ENCODE measurements at places on chromosomes 16 and 17.

DNA sequence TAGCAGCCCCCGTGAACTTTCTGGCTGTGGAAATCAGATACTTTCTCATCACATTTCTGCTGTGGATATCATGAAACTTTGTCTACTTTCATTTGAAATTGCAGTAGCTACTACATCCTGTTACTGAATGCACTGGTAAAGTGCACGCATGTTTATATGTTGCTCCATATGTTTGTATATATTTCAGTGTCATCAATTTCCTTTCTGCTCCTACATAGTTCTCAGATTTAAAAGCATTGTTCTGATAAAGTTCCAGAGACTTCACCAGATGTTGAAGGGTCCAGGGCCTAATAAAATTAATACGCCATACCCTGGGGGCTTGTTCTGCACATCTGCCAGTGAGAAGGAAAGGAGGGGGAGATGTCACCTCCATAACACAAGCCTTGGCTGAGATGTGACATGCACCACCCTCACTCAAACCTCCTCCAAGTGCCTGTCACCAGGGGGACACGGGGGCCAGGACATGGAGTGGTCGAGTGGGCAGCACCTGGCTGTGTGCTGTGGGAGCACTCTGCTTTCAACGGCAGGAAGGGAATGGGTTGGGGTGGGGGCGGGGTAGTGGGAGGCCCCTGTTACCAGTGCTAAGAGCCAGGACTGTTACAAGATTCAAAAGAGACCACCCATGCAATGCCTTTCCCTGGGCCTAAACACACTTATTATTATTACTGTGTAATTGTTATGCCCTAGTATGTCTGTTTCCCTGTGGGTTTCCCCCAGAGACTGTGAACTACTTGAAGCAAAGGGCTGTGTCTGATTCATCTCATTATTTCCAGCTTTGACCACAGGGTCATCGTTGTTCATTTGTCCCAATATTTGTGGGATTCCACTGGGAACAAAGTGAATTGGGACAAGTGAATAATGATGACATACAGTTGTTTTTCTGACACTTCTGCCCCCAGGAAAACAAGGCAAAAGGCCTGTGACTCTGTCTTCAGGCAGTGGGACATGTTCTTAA lies 193.4 kb downstream of the FOXL1 start:
- DNase-seq: peak; percentile 34

DNA sequence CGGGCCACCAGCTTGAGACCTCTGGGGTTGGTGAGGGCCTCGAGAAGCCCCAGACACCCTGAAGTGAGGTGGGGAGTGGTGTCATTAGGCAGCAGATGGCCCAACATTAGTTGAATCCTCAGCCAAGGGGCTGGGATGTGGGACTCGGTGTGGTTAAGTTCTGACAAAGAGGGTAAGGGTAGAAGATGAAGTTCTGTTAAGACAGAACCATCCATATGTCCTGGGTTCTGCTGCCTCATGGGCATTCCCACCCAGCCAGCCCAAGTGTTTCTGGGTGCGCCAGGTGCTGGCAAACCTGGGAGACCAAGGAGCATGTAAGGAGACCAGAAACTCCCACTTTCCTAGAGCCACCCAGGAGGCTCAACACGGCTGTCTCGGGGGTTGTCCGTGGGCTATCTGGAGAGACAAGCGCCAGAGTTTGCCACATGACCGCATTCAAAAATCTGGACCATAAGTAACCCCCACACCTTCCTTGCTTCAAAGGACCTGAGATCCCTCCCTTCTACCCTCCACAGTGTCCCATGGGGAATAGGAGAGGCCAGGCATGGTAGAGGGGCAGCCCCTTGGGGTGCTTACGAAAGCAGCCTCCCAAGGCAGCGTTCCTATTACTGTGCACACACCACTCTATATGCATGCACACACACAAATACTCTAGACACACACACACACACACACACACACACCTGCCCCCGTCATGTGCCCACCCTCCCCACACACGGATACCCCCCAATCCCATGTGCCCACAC lies 128.7 kb downstream of the C16orf78 start:
- no peak for DNase-seq

GRCh38 chr16:64870859-64871258 lies 251.0 kb downstream of the CDH11 start:
- DNase-seq: no peak

GRCh38 chr16:57976331-57976796 lies 5.4 kb upstream of the CNGB1 start:
- DNase-seq: peak; percentile 30

GRCh38 chr17:47967607-47968252 lies 3.2 kb upstream of the CDK5RAP3 start:
- peak; percentile 66 for DNase-seq

GRCh38 chr17:61136296-61136695 lies 263.3 kb upstream of the TBX2 start:
- no peak for DNase-seq

DNA sequence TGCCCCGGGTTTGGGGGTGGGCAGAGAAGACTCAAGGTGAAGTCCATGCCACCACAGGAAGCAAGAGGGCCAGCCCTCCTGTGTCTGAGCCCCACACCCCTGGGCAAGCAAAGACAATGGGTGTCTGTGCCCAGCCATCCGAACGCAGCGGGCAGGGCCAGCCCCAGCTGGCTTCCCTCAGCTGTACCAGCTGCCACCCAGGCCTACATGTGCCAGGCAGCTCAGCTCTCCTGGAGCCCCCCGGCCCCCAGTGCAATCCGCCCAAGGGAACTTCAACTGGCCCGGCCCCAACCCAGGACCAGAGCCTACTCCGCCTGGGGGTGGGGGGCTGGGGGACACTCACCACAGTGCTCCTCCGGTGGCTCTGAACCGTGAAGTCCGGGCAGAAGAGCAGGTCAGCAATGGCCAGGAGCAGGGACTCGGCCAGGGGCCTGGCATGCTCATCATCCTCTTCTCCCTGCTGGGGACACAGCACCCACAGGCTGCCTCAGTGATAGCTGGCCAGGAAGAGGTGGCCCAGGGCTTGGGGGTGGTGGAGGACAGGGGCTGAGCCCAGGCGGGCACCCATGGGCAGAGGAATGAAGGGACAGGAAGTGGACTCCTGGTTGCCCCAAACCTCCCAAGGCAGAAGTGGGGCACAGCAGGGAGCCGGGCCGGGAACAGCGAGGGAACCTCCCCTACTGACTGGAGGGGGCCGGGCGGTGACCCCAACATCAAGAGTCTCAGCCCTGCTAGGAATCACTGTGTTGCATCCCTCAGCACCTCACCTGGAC lies 9.8 kb downstream of the HID1 start:
- DNase-seq: no peak

GRCh38 chr17:16255481-16255921 lies 38.5 kb downstream of the PIGL start:
- peak; percentile 56 for DNase-seq

GRCh38 chr16:4544473-4544872 lies 5.9 kb upstream of the CDIP1 start:
- no peak for DNase-seq

GRCh38 chr17:62995377-62995885 lies 29.4 kb downstream of the TANC2 start:
- peak; percentile 17 for DNase-seq

DNA sequence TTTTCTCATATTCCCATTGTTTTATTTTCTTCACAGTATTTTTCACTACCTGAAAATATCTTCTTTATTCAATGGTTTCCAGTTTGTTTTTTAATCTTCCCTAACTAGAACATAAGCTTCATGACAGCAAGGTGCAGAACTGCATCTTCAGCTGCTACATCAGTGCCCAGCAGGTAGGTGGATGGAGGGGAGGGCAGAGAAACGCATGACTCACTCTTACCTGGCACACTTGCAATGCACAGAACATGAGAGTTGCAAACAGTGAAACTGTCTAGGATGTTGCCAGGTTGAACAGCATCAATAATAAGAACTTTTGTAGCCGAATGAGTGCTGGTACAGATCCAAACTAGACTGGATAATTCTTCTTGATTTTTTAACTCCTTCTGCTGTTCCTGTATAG lies 127.1 kb downstream of the SPAG9 start:
- DNase-seq: no peak

GRCh38 chr16:1331712-1332617 lies 1.5 kb upstream of the BAIAP3 start:
- DNase-seq: peak; percentile 32

GRCh38 chr16:1532081-1532760 lies 1.2 kb upstream of the TMEM204 start:
- peak; percentile 50 for DNase-seq

GRCh38 chr16:21326459-21326858 lies 48.4 kb upstream of the CRYM start:
- no peak for DNase-seq

GRCh38 chr16:15834502-15834901 lies 22.3 kb downstream of the MYH11 start:
- DNase-seq: no peak

DNA sequence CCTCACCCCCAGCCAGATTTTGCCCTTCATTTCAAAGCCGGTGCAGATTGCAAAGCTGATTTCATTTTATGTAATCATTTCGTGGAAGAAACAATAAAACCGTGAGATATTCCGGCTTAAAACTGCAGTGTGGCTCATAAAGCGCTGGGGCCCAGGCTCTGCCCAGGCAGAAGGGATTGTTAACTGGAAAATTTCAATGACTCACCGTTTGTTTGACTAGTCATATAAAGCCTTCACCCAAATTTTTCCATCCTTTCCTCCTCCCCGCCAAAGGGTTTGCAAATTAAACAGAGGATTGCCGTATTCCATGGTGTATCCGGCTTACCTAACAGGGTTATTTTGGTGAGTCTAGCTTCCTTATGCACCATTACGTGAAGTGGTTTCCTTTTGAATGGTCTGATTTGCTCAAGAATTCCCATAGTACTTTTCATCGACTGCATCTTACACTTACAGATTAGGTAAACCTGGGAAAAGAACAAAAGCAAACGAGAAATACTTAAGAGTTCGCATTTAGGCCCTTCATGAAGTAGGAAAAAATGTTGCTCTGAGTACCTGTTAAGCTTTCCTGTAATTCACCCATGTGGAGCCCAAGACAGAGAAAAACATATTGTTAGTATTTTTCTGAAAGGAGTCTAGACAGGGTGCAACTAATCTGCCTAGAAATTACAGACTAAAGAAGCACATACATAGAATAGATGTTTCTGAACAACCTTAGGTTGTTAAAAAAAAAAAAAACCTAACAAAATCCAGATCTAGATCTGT lies 949 bp upstream of the GSPT1 start:
- peak; percentile 60 for DNase-seq

DNA sequence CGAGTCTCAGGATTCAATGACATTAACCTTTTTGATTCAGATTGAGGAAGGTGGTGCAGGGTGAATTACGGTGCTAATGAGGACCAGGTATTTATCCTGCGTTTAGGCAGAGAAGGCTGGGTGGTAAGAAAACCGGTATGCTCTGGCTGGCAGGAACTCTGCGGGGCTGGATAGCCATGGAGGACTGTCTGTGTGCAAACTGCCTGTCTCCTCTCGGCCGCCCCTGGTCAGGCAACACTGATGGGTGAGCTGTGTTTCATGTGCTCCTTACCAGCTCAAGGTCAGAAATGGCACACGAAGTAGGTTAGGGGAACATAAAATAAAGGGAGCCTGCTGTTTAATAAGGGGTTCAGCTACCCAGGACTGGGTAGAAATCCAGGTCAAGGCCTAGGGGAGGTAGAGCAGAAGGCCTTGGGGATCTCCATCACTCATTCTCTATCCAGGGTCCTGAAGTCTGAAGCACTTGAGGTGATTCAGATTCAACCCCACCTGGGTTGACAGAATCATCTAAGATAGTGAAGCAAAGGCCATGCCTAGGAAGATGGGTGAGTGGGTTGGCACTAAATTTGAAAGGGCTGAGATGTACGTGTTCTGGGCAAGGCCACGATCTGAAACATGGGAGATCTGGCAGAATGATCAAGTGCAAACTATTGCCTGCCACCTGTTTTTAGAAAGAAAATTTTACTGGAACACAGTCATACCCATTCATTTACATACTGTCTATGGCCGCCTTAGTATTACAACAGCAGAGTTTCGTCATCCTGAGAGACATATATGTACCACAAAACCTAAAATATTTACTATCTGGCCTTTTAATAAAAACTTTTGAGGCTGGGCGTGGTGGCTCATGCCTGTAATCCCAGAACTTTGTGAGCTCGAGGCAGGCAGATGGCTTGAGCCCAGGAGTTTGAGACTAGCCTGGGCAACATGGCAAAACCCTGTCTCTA lies 292.5 kb downstream of the XYLT1 start:
- DNase-seq: no peak

DNA sequence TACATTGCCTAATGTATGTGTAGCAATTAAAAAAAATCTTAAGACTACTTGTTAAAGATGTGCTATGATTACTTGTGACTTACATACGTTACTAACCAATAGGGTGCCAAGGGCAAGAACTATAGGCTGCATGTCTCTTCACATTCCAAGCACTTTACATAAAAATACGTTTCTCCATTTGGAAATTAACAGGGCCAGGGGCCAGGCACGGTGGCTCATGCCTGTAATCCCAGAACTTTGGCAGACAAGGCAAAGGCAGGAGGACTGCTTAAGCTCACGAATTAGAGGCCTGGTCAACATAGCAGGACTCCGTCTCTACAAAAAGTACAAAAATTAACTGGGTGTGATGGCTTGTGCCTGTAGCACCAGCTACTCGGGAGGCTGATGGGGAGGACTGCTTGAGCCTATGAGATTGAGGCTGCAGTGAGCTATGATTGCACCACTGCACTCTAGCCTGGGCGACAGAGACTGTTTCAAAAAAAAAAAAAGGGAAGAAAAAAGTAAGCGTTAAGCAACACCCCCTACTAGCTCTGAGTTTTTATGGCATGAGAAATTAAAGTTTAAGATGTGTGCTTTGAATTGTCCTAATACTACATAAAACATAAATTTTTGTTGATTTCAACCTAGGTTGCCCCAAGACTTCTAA lies 12.3 kb downstream of the PSMD12 start:
- no peak for DNase-seq

DNA sequence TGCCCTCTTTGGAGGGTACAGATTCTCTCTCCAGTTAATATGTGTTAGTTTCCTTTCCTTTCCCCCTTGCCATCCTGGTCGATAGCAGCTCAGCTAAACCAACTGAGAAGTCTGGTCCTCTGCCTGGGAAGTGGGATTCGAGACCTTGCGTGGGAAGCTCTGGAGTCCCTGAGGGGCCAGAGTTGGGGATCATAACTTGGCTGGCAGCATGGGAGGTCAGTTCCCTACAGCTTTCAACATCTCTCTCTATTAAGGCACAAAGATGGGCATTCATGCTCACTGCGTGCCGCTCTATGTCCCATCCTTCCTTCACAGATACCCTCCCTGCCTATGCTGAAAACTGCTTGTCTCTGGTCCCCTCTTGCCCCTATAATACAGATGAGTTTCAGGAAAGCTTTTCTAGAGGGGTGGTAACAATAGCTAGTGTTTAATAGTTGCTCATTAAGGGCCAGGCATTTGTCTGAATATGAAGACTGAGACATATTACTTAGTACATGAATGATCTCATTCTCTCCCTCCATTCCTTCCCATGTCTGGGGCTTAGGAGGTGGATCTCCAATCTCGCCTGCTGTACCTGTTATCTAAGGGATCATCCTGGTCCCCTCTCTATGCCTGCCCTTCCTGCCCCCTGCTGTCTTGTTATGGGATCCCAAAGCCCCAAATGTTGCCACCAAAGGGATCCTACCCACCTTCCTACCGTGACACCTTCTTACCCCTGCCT lies 10.8 kb downstream of the THRA start:
- DNase-seq: no peak

DNA sequence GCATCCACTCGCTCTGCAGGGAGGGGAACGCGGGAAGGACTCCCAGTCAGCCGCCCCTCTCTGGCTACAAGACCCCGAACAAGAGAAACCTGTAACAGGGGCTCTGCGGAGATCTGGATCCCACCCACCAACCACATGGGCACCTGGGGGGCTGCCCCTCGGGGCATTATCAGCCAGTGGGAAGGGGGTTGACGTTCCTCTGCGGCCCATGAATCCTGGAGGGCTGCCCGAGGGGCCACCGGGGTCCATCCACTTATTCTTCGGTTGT lies 1.8 kb upstream of the PCGF2 start:
- no peak for DNase-seq

GRCh38 chr16:57473176-57473840 lies 10.8 kb downstream of the POLR2C start:
- no peak for DNase-seq
